ENCODE measurements at places on chromosomes 16 and 17.

GRCh38 chr17:47883589-47884426 is 12.2 kb upstream of the SP2 start:
- DNase-seq: no peak

- no peak for DNase-seq
Observed at GRCh38 chr16:87621976-87622713, 19.8 kb downstream of the JPH3 start.

DNA sequence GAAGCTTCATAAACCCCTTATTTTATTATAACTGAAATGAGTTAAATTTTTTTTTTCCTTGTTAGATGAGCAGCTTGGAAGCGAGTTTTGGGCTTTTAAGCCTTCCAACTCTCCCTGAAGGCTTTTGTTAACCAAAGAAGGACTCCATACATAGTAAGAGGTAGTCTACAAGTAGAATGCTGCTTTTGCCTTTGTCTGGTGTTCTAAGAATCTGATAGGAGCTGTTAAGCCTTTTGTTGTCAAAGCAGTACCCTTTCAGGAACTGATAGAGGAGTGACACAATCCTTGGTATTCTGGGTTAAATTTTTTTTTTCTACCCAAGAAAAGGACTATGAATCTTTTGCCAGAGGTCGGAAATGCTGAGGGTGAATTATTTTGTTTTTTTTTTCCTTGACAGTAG is 26.1 kb downstream of the MAP2K4 start:
- DNase-seq: no peak

- DNase-seq: no peak
Observed at GRCh38 chr17:4256952-4257351, 6.8 kb downstream of the ANKFY1 start.

DNA sequence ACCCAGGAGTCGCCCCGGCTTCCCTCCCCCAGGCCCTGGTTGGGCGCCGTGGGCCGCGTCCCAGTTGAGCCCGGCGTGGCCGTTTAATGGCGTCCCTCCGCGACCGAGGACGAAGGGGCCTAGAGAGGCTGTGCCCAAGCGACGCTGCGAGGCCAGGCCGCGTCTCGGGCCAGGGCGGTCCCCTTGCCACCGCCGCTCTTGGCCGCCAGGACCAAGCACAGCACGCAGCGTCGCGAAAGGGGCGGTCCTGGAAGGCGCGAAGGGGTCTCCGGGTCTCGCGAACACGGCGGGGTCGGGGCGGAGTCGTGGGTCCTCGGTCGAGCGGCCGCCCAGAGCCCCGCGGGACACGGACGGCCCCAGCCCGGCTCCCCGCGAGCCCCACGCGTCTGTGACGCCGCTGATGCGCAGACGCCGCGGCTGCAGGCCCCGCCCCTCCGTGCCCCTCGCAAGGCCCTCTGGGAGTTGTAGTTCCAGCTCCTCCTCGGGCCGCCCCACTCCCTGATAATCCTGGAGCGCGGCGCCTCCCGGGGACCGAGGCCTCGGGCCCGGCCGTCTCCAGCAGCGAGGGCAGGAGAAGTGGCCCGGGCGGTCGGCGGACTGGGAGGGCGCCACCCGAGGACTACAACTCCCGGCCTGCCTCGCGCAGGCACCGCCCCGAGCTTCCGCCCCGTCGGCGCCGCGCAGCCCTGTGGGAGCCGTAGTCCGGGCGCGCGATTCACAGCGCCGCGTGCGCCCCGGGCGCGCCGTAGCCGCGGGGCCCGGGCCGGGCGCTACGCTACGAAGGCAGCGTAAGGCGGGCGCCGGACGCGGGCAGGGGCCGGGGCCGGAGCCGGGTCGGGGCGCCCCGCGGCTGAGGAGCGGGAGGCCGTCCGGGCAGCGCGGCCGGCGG is at the start of gene CAPN15:
TSS of gene CAPN15 (plus strand) at position 698 of the 889 bp plus-strand sequence. CDS start 19,127 bp downstream, outside the sequence.
- DNase-seq: peak; percentile 32

GRCh38 chr16:11254913-11255736 is 879 bp downstream of the SOCS1 start:
- no peak for DNase-seq

Measured in NCI-H2081 treated with DMSO at 0.1 percent for 48 hours (cell line).